Epithelial cell of proximal tubule (primary cell): ENCODE measurements at places on chromosomes 6 and 20. TPM values are rescaled to one million over a fixed set of nuclear protein-coding genes. Genes with fewer than 3 reads are reported as not detected.

The OLIG3 gene
- total RNA-seq = not detected in 2 replicates

The GPLD1 gene
- 0.51 and 0.75 TPM in 2 replicates for total RNA-seq

The FRK gene
- total RNA-seq = 2.0 and 8.1 TPM in 2 replicates

The C20orf173 gene
- total RNA-seq = not detected in 2 replicates

The RIPPLY2 gene
- total RNA-seq = not detected in 2 replicates

The C20orf204 gene
- total RNA-seq = under 0.01 TPM in 1 of 2 replicates, not detected in the other

The PBOV1 gene
- total RNA-seq = not detected in 2 replicates

The C4B gene
- total RNA-seq = 1.1 and 1.2 TPM in 2 replicates

The EMILIN3 gene
- total RNA-seq = 0.40 and 1.2 TPM in 2 replicates

The SMPDL3A gene
- 3.5 TPM in 2 replicates for total RNA-seq

The TP53TG5 gene
- not detected in 2 replicates for total RNA-seq

The PPP1R3G gene
- total RNA-seq = 0.94 and 2.5 TPM in 2 replicates

The MAS1 gene
- total RNA-seq = not detected in 2 replicates

The SMLR1 gene
- not detected in 2 replicates for total RNA-seq

The SNX14 gene
- 63.9 and 108 TPM in 2 replicates for total RNA-seq

The FUT9 gene
- 0.46 and 0.58 TPM in 2 replicates for total RNA-seq

The SYS1 gene
- total RNA-seq = 22.6 and 30.3 TPM in 2 replicates

The RAET1E gene
- total RNA-seq = not detected in 2 replicates

The GHRH gene
- not detected in 2 replicates for total RNA-seq

The METTL24 gene
- total RNA-seq = 0.43 and 0.69 TPM in 2 replicates

The OTOR gene
- not detected in 2 replicates for total RNA-seq

The CTAGE9 gene
- not detected in 2 replicates for total RNA-seq

The GNMT gene
- not detected in 2 replicates for total RNA-seq

The DEFB125 gene
- total RNA-seq = not detected in 2 replicates

The TMEM217 gene
- total RNA-seq = 0.80 and 0.86 TPM in 2 replicates

The TRAM2 gene
- 16.3 and 19.2 TPM in 2 replicates for total RNA-seq

The EYA2 gene
- total RNA-seq = not detected in 2 replicates

The CLPSL1 gene
- not detected in 2 replicates for total RNA-seq

The PLA2G7 gene
- 0.23 and 0.36 TPM in 2 replicates for total RNA-seq

The ANKRD60 gene
- not detected in 2 replicates for total RNA-seq

The MAPK13 gene
- 33.8 and 44.6 TPM in 2 replicates for total RNA-seq

The FRS3 gene
- 2.0 and 6.1 TPM in 2 replicates for total RNA-seq

The BANF2 gene
- not detected in 2 replicates for total RNA-seq

The TNNC2 gene
- total RNA-seq = not detected in 2 replicates

The FAM162B gene
- total RNA-seq = 0.23 and 0.80 TPM in 2 replicates

The VIP gene
- total RNA-seq = not detected in 2 replicates

The PPP1R18 gene
- 66.5 and 77.3 TPM in 2 replicates for total RNA-seq

The PDE10A gene
- 6.9 TPM in 2 replicates for total RNA-seq

The SLC17A3 gene
- not detected in 2 replicates for total RNA-seq

The GPX6 gene
- not detected in 2 replicates for total RNA-seq

The PDYN gene
- not detected in 2 replicates for total RNA-seq

The ADGB gene
- total RNA-seq = not detected in 2 replicates

The OR2H1 gene
- total RNA-seq = not detected in 2 replicates

The TRAPPC3L gene
- not detected in 2 replicates for total RNA-seq

The NKX2-2 gene
- not detected in 2 replicates for total RNA-seq

The RPP21 gene
- 85.1 and 99.0 TPM in 2 replicates for total RNA-seq

The SLC35D3 gene
- total RNA-seq = not detected in 2 replicates

The WFDC5 gene
- total RNA-seq = not detected in 2 replicates
